ENCODE measurements at places on chromosomes 12 and 14. TPM values are rescaled to one million over a fixed set of nuclear protein-coding genes. Genes with fewer than 3 reads are reported as not detected.

DEGS2 gene
- 94.2 TPM for total RNA-seq

GRCh38 chr14:28272270-28272669 lies 494.3 kb upstream of the FOXG1 start:
- DNase-seq: no peak

NKX2-1 gene
- total RNA-seq: not detected

DNA sequence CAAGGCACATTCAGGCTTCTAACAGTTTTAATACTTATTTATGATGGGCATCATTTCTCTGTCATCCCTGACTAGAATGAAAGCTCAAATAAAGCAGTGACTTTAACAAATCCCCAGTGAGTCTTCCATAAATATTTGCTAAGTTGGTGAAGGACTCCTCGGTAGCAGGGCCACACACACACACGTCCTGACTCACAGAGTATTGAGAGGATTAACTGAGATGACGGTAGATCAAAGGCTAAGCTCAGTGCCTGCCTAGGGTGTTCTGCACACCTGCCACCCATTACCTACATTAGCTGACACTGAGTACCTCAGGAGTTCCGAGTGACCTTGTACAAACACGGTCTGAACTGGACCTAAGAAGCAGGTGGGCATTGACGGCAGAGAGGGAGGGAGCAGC lies 197.3 kb upstream of the SFSWAP start:
- no peak for DNase-seq

PLXNC1 gene
- total RNA-seq: 0.05 TPM
